CD4-positive, alpha-beta memory T cell (primary cell): ENCODE measurements at places on chromosomes 6 and 20.

GRCh38 chr20:57605045-57605444 lies 15.2 kb downstream of the ZBP1 start:
- no peak for DNase-seq

GRCh38 chr20:49356676-49357075 lies 78.8 kb upstream of the ZNFX1 start:
- DNase-seq = no peak

- DNase-seq = no peak
These were observed 122.5 kb downstream of the RNGTT start for GRCh38 chr6:88840796-88841539.

- DNase-seq = no peak
These were observed 345.6 kb downstream of the CDC5L start for GRCh38 chr6:44733126-44733525.

DNA sequence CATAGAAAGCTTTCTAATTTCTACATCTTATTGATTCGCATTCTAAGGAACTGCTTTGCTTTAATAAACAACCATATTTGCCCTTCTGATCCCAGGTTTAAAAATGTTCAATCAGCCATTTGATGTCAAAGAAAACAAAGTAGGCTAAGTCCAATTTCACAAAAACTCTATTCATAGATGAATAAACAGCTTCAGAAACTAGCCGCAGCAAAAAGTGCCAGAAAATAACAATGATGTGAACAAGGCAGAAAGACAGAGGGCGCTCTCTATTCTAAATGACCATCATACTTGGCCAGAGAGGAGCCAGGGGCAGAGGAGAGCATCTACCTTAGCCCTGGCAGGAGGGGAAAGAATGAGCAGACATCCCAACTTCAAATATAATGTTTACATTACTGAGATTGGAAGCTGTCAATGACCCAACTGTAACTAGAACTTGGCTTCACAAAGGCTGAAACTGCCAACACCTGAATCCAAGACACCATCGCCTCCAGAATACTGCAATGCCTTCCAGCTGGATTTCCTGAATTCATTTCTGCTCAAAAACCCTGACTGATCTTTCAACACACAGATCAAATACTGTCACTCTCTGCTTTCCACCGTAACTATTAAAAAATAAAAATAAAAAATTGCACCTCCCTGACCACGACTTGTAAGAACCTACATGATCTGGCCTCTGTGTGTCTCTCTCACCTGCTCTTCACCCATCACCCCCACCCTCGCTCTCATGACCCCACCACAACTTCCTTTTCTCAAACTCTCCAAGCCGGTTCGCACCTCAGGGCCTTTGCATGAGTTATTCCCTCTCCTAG lies 9.5 kb downstream of the CNKSR3 start:
- DNase-seq = no peak

GRCh38 chr6:145070791-145071190 lies 664.5 kb downstream of the EPM2A start:
- DNase-seq = no peak

- no peak for DNase-seq
These were observed 95.5 kb downstream of the ARHGAP18 start for GRCh38 chr6:129614464-129614863.

GRCh38 chr6:9634776-9635175 lies 780.1 kb downstream of the TFAP2A start:
- no peak for DNase-seq

DNA sequence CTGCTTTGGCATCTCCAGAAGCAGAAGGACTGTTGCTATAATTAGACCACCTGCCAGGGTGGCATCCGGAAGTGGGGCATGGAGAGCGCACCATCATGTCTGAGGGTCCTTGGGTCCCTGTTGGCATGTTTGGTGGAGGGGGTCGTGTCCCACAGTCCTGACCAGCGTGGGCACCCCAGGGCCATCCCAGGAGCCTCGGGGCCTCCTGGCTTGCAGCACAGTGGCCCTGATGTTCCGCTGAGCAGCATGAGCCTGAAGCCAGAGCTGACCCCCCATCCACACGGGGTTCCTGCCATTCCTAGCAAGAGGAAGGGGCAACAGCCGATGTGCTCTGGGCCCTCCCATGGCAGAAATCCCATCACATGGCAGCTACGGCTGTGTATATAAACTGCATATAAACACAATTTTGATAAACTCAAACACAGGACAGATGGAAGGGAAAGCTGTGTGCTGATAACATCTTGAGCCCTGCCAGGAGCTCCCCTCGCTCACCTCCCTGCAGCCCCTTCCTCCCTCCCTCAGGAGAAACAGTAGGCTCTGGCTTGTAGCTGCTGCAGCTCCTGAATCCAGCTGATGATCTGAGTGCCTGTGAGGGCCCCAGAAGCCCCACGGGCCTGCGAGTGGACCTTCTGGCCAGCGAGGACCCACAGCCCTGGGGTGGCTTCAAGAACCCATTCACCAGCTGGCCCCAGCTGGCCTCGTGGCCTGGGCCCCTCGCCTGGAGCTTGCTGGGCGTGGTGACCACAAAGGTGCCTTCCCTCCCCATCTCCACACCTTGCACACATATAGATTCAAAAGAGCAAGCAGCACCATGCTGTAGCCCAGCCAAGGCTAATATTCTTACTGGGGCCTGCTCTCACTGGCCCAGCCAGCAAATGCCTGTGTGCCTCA lies 321.6 kb downstream of the CDH4 start:
- no peak for DNase-seq

DNA sequence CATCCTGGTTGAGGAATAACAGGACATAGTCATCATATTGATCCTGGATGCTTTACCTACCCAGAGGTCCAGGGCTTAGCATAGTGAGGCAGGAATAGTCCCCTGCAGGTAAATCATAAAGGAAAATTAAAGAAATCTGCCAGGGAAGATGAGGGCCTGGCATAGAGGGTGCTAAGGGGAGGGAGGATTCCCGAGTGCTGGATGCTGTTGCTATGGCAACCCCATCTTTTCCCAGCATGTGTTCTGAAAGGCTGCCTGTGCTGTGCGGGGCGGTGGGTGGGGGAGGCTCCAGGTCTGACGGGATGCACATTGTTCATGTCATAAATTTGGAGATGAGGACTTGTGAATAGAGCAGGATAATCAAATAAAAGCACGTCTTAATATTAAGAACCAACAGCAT lies 212.6 kb upstream of the PCSK2 start:
- DNase-seq = no peak

GRCh38 chr6:109052018-109052651 lies 42.5 kb downstream of the SESN1 start:
- DNase-seq = no peak

GRCh38 chr6:45756606-45757005 lies 259.1 kb downstream of the CLIC5 start:
- DNase-seq = no peak

GRCh38 chr6:112114577-112115223 lies 27.3 kb downstream of the FAM229B start:
- no peak for DNase-seq

GRCh38 chr6:160378882-160379281 lies 30.7 kb downstream of the SLC22A3 start:
- DNase-seq = no peak

DNA sequence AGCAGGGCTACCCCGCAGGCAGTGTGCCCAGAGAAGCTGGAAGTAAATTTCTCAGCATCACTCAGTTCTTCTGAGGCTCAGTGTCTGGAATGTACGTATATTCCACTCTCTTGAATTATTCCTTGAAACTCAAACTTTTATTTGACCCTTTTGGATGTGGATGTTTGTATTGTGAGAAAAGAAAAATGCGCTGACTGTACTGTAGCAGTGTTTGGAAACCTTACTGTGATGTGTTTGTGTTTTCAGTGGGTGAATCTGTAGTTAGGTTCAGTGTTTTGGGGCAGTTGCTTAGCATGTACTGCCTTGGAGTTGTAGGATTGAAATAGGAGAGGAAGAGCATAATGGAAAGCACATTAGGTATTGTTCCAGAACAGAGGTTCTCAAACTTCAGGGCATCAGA lies 13.5 kb downstream of the TIAM2 start:
- no peak for DNase-seq

DNA sequence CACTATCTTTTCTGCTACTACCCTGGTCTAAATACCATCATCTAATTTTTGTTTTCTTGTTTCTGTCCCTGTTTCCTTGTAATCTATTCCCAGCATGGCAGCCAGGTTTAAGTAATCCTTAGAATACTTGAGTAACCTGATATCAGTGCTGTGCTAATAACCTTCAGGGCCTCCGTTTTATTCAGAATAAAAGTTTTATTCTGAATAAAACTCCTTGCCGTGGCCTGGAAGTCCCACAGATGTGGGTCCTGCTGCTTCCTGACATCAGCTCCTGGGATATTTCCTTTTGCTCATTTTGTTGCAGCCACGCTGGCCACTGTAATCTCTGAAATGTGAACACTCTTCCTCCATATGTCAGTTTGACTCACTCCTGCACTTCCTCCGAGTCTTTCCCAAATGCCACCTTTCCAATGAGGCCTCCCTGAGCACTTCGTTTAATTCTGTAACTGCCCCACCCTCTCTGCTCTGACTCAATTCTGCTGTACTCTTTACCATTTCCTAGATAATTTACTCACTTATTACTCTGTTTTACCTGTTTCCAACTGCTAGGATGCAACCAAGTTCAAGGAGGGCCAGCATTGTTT lies 114.0 kb upstream of the FOXA2 start:
- no peak for DNase-seq

DNA sequence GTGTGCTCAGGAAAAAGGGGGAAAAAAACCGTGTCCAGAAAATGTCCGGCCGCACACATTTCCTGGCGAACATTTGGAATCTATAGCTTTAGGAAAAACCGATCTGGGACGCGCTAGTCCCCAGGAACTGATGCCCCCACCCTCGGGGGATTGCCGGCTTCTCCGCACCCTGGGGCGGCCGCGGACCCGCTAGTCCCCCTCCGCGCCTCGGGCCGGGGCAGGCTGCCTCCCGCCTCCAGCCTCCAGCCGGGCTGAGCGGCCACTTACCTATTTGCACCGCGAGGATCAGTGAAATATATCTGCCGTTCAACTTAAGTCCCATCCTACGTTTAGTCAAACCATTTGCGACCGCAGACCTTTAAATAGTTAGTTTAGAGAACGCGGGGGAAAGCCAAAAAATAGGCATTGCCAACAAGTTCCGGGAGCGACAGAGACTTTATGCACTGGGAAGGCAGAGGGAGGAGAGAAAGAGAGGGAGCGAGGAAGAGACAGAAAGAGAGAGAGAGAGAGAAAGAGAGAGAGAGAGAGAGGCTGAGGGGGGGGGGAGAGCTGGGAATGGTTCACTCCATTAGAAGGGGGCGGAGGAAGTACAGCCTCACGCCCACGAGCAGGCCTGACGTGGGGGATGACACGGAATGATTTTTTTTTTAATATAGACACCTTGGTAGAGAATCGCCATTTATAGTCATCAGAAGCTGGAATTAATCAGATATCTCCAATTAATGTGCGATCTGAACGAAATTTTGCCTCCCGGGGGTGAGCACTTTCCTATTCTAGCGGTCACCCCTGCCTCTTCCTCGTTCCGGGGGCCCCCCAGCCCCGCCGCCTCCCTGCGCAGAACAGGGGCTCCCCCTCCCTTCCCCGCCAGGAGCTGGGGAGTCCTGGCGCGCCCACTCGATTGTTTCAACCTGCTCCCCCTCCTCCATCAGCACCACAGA lies at the start of gene NRN1:
TSS of gene NRN1 (minus strand) at position 498 of the 938 bp plus-strand sequence. CDS start at position 322, 176 bp downstream.
- no peak for DNase-seq

GRCh38 chr20:57809661-57810172 lies 99.9 kb upstream of the PMEPA1 start:
- DNase-seq = no peak

DNA sequence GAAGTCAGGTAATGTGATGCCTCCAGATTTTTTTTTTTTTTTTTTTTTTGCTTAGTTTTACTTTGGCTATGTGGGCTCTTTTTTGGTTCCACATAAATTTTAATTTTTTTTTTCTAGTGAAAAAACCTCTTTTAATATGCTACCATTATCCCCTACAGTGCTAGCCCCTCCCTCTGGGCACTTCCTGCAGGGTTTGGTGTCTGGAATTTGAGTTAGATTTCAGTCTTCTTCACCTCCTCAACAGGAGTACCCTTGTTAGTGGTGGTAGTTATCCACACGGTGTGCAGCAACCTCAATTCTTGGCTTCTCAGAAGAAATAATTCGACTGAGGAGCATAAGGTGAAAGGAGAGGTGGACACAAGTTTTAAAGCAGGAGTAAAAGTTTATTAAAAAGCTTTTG lies 128.8 kb upstream of the SYNCRIP start:
- no peak for DNase-seq

GRCh38 chr6:140847262-140847645 lies 1285.5 kb upstream of the GJE1 start:
- no peak for DNase-seq

DNA sequence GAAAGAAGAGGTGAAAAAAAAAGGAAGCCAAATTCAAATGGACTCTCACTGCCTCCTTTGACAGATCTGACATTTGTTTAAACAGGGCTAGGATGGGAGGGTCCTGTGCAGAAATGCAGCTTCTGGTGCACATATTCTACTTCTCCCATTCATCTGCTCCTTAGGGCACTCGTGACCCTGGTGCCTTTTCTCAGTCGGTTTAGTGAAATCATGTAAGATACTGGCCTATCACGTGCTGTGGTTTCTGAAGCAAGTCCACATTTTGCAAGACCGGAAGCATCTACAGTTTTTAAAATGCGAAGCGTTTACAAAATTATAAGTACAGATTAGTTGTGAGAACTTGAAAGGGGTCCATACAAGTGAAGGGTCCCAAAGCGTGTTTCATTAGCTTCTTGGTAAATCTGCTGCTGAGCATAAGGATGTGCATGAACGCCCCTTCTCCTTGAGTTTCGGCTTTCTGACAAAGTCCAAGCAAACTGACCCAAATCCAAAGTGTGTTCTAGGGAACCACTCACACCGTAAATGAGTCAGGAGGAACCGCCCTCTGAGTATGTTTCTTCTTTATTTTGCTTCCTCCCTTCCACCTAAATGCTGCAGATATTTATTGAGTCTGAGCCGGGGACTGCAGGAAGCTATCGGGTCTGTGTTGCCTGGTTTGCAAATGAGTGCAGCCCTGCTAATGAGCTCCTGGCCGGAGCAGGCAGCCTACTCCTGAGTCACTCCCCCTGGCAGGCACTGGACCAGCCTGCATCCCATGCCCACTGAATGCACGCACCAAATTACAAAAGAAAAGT lies 323.8 kb upstream of the JARID2 start:
- no peak for DNase-seq

GRCh38 chr6:33926451-33926850 lies 122.6 kb upstream of the MLN start:
- DNase-seq = no peak

- DNase-seq = no peak
These were observed 211.3 kb upstream of the RUNX2 start for GRCh38 chr6:45116714-45117410.

- DNase-seq = no peak
These were observed 38.1 kb upstream of the PROKR2 start for GRCh38 chr20:5354901-5355300.
